Activated T-helper 1 cell treated with anti-CD3 and anti-CD28 coated beads, Interleukin-2, amount 50 U/mL, for 16 hours (primary cell): ENCODE measurements at places on chromosomes 1 and 21.

DNA sequence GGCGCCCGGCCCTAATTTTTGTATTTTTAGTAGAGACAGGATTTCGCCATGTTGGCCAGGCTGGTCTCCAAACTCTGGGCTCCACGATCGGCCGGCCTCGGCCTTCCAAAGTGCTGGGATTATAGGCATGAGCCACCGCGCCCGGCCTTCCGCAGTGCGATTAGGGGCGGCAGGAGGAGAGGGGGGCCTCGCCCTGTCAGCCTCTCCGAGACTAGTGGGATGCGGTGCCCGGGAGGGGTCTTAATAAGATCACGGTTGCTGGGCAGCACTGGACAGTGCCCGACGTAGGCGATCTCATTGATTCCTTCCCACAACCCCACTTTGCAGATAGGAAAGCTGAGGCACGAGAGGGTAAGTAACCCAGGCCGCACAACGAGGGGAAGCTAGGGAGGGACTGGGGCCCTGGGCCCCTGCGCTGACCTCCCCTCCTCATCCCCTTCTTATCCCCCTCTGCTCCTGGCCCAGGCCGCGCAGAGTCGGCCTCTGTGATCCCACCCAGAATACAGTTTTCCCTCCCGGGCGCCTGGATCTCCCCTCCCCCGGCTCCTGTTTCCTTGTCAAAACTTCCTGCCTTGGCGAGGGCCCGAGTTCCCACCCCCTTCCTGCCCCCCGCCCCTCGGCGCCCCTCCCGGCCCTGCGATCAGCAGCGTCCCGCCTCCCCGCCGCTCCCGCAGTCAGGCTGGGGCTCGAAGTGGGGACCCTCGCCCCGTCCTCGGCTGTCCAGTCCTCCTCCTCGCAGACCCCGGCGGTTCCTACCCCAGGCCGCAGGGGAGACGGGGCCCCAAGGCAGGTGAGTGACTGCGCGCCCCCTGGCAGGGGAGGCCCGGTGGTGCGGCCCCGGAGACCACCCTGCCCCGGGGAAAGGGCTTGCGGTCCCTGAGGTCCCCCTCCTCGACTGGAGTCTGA, at the start of gene PEAR1:
Gene PEAR1 (plus strand): TSS at position 671 of the 906 bp plus-strand sequence. CDS start 10,209 bp downstream, outside the sequence.
- DNase-seq = no peak

- DNase-seq = no peak
Observed at GRCh38 chr21:42258885-42259407, 40.0 kb downstream of the ABCG1 start.

- DNase-seq = no peak
Observed at GRCh38 chr21:22395965-22396364, 1397.8 kb downstream of the NCAM2 start.

DNA sequence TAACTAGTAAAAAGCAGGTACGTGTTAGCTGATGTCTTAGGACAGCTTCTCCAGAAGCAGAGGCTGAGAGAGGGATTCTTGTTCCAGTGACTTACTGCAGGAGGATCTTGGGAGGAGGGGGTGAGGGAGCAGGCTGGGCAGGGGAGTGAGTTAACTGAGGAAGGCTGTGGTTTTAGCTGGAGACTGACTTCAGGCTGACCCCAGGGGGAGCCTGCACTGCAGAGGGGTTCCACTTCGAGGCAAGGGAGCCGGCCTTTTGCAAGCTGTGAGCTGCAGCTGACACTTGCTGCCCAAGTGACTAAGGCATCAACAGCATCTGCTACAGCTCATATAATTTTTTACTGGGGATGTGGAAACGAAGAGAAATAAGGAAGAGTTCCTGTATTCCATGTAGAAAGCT, 50.4 kb upstream of the SOD1 start:
- no peak for DNase-seq

DNA sequence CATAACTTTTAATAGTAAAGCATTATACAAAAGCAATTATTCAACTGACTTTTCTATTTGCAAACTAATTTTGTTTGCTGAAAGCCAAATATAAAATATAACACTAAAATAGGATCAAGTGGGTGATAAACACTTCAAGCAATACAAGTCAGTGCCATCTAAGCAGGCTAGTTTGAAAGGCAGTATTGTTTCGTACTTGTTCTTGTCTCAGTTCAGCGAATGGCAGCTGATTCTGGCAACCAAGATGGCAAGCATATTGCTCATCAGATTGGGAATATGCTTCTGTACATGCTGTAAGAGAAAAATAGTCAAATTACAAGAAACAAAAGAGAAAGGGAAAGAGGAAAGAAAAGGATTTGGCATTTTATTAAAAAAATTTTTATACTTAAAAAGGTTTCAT, 7.5 kb downstream of the TMEM59 start:
- DNase-seq = no peak

- DNase-seq = no peak
Observed at GRCh38 chr1:53567851-53568250, 108.7 kb downstream of the DMRTB1 start.

GRCh38 chr21:18129526-18129925, 115.1 kb upstream of the CHODL start:
- no peak for DNase-seq

DNA sequence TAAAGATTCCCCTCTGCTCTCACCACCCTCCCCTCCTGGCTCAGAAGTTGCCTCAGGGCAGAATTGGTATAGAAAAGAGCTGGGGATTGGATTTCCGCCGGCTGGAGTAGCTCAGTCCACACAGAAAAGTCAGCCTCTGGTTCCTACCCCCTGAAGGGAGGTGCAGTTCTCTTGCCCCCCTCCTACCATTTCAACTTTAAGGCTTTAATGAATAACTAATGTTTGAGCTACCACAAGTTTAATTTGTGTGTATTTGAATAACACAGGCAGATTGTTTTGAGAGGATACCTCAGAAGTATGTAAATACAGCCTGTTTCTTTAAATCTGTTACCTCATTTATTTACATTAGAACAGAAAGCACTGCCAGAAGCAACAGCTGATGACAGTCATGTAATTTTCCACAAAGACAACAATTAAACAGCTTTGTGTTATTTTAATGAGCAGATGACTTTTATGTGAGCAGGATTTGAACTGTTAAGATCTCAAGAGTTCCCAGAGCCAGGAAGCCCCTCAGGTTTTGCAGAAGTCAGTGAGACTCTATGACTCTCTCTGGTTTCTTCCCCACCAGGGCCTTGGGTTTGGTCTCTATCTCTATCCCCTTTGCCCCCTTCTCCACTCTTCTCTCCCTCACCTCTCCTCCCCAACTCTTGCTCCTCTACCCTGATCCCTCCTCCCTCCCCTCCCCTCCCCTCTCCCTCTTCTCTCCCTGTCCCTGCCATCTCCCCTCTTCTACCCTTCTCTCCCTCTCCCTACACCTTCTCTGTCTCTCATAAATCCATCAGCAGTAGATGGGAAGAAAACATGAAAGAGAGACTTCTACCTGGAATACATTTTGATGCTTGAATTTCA, 26.3 kb downstream of the DUSP10 start:
- DNase-seq = no peak

- no peak for DNase-seq
Observed at GRCh38 chr1:175503538-175503937, 239.9 kb downstream of the TNR start.

- DNase-seq = no peak
Observed at GRCh38 chr1:181390410-181391077, 92.8 kb upstream of the CACNA1E start.

- no peak for DNase-seq
Observed at GRCh38 chr1:28313702-28314546, 14.9 kb upstream of the MED18 start.

GRCh38 chr1:230674581-230674980, 32.3 kb downstream of the COG2 start:
- DNase-seq = no peak

DNA sequence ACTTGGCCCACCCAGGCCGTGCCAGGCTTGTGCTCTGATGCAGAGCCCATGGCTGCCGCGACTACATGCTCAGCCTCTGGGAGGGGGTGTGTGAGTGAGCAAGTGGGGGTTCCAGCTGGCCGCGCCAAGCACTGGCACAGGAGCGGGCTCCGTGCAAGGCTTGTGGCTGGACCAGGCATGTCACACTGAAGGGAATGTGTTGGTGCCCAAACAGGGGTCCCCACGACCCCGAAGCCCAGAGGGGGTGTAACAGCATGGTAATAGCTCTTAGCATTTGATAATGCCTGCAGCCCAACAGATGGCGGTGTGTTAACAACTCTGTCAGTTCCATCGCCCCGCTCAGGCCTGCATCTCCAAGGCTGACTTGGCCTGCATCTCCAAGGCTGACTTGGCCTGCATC, 38.3 kb upstream of the CD46 start:
- no peak for DNase-seq

GRCh38 chr1:159968901-159969300, 14.9 kb upstream of the SLAMF9 start:
- DNase-seq = no peak

DNA sequence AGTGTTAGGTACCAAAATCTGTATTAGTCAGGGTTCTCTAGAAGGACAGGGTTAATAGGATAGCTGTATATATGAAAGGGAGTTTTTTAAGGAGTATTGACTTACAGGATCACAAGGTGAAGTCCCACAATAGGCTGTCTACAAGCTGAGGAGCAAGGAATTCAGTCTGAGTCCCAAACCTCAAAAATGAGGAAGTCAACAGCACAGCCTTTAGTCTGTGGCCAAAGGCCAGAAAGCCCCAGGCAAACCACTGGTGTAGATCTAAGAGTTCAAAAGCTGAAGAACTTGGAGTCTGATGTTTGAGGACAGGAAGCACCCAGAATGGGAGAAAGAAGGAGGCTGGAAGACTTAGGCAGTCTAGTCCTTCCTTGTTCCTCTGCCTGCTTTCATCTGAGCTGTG, 487.5 kb upstream of the CHRM3 start:
- DNase-seq = no peak

- no peak for DNase-seq
Observed at GRCh38 chr21:39947031-39947430, 79.8 kb downstream of the PCP4 start.

DNA sequence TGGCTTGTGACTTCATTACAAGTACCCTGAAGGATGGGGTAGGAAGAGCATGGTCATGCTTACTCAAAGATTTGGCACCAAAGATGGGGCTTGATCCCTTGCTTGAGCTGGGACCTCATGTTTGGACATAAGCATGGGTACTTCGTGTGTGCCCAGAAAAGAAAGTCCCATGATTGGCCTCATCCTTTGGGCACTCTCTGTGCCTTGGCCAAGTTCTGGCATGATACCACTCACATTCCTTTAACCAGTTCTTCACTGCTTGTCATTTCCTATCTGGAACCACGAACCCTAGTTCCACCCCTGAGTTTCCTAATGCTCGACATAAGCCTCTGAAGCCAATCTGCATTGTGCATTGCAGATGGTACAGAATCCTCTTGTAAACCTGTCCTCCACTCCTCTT, 107.0 kb downstream of the NAV1 start:
- DNase-seq = no peak

- no peak for DNase-seq
Observed at GRCh38 chr1:91854852-91855534, 31.0 kb downstream of the TGFBR3 start.

DNA sequence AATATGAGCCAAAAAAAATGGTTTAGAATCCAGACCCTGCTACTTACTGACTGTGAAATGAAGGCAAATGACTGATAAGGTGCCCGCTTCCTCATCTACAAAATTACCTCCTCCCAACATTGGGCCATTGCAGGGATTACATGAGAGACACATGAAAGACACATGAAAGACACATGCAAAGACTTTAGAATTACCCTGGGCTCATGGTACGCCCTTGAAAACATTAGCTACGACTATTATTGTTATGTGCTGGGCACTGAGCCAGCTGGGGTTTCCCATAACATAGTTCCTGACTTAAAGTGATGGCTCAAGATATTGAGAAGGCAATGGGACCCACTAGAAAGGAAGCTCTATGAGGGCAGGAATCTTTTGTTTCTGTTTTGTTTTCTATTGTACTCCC, 43.7 kb upstream of the KANK4 start:
- no peak for DNase-seq

DNA sequence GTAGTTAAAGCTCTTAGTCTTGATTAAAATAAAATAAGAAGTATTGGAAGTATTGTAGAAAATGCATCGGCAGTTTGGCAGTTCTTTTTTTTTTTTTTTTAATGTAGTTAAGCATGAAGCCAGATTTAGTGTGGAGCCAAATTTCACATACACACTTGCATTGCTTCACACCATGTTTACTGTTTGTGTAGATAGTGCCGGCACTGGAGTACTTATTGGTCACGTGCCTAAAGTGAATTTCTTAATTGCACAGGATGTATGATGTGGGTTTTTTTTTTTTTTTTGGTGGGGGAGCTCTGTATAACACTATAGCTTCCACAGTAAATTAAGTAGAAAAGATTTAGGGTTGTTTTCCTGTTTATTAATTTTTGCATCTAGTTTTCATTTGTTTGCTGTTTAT, 21.2 kb upstream of the TMEM61 start:
- no peak for DNase-seq

GRCh38 chr1:174818014-174818616, 181.6 kb upstream of the CACYBP start:
- no peak for DNase-seq

GRCh38 chr1:50637460-50637859, 214.2 kb upstream of the DMRTA2 start:
- DNase-seq = no peak

- no peak for DNase-seq
Observed at GRCh38 chr1:220380885-220381284, 108.6 kb upstream of the RAB3GAP2 start.

DNA sequence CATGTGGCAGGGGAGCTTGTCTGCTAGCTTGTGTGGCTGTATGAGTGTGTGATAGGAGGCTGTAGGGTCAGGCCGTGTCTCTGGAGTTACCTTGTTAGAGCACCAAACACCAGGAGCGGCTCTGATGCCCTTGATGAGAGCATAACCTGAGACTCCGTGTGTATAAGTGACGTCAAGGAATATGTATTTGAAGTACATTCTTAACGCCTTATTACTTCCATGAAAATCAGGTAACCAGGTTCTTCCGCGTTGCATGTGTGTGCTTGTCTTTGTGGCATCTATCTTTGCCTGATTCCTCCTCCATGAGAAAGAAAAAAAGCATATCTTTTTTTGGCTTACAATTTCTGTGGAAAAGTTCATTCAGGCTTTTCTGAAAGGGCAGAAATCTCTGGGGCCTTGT, 4.6 kb downstream of the OLFML3 start:
- no peak for DNase-seq

DNA sequence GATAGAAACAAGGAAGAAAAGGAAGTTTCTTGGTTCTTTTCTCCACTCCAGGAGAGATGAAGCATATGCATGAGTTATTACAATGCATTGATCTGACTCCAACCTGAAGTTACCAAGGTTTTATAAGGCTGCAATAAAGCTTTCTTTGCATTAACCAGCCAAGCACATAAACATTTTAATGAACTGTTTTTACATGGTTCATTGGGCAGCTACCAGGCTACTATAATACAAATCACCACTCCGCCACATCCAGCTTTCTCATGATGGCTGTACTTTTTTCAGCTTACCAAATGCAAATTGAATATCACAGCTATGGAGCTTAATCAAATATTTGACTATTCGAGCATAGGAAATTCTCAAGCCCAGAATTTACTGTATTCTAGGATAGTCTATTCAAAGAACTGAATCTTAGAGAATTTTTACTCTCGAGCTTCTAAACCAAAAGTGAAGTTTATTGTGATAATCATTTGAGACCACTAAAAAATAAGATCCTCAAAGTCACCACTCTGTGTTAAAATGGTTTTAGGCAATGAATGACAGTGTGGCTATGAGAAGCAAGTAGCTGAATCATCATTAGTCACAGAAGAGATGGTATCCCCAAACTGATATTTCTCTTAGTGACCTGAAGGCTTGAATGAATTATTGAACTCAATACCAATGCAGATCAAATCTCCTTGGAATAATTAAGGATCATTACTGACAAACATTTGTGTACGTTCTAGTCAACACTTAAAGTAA, 58.6 kb upstream of the ZNF281 start:
- DNase-seq = no peak

GRCh38 chr21:17780539-17780938, 38.6 kb downstream of the C21orf91 start:
- no peak for DNase-seq

GRCh38 chr1:228372183-228373003, 34.2 kb downstream of the TRIM11 start:
- DNase-seq = no peak
